ENCODE measurements at places on chromosomes 4 and X. TPM values are rescaled to one million over a fixed set of nuclear protein-coding genes. Genes with fewer than 3 reads are reported as not detected.

DNA sequence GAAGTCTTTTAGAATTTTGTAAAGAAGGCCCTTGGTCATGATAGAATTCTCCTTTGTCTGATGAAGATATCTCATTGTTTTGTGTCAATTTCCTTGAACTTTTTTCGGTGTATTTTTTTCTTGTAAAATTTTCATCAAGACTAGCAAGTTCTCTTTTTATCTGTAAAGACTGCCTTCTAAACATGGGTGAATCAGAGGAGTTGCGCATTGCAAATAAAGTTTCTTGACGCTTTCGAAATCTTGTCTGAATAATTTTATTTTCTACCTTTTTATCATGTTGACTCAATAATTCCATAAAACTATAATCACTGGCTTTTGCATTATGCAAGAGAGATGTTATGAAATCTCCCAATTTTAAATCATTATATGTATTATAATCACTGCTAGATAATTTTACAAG lies 66.2 kb downstream of the NCAPG start:
- no peaks in the 10 kb centered on the region for H3K4me1 ChIP-seq
- H3K36me3 ChIP-seq, result no peaks in the 10 kb centered on the region
- no peak overlapping the region for H3K4me3 ChIP-seq
- no peak overlapping the region for H3K27ac ChIP-seq

GRCh38 chrX:38699121-38699520 lies 102.1 kb upstream of the MID1IP1 start:
- no peak overlapping the region for H3K4me3 ChIP-seq
- H3K27me3 ChIP-seq, result no peaks in the 10 kb centered on the region
- no peak overlapping the region for H3K27ac ChIP-seq
- no peaks in the 10 kb centered on the region for H3K4me1 ChIP-seq
- DNase-seq, result no peak

- H3K27ac ChIP-seq, result no peak overlapping the region
- H3K4me1 ChIP-seq, result peaks cover 7% of the 10 kb centered on the region
- DNase-seq, result no peak
- no peaks in the 10 kb centered on the region for H3K36me3 ChIP-seq
- H3K4me3 ChIP-seq, result no peak overlapping the region
Measured at GRCh38 chrX:68440940-68441339, 7.6 kb upstream of the OPHN1 start.

- H3K27me3 ChIP-seq, result peaks cover 8% of the 10 kb centered on the region
- H3K27ac ChIP-seq, result no peak overlapping the region
- no peaks in the 10 kb centered on the region for H3K4me1 ChIP-seq
- H3K4me3 ChIP-seq, result no peak overlapping the region
Measured at GRCh38 chr4:25710637-25711036, 55.0 kb downstream of the SLC34A2 start.

DNA sequence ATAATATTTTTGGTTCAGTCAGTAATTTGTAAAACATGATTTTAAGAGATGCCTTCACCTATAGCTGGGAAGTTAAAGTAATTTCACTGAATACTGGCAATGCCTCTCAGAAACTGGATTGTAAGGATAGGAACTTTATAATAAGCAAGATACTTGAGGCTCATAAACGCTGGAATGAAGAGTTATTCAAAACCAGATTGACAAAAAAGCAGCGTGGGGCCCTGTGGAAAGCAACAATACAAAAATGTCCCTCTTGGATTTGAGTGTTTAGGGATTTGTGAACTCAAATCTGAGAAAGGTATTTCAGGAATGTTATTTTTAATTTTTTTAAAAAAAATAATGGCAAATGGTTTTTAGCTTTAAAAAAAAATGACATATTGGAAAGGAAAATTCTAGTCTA lies 94.6 kb downstream of the ANK2 start:
- no peaks in the 10 kb centered on the region for H3K36me3 ChIP-seq
- DNase-seq, result no peak
- no peak overlapping the region for H3K27ac ChIP-seq
- no peak overlapping the region for H3K4me3 ChIP-seq
- H3K27me3 ChIP-seq, result no peaks in the 10 kb centered on the region

DNA sequence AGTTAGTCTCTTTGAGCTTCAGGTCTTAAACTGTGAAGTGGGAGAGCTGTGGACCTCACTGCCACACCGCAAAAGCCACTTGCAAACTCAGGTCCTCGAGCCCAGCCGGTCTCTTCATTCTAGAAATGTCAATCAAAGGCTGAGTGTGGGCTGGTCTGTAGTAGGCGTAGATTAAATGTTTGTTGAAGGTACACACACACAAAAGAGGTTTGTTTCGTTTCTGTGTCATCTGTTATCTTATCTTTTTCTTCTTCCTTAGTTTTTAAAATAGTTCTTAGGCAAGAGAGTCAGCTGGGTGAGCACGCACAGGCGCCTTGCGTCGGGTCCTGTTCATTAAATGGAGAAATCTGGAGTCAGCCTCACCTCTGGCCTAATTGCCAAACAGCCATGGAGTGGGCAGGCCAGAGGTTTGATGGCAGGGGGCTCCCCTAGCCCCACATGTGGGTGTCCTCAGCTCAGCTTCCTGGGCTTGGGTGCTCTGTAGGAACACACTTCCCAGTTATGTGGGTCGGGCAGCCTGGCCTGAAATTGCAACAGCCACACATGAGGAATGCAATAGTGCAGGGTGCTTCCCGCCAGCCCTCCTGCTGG lies 836 bp upstream of the PSAPL1 start:
- peaks cover 2% of the 10 kb centered on the region for H3K27me3 ChIP-seq
- DNase-seq, result no peak
- H3K4me3 ChIP-seq, result no peak overlapping the region
- H3K27ac ChIP-seq, result no peak overlapping the region

DNA sequence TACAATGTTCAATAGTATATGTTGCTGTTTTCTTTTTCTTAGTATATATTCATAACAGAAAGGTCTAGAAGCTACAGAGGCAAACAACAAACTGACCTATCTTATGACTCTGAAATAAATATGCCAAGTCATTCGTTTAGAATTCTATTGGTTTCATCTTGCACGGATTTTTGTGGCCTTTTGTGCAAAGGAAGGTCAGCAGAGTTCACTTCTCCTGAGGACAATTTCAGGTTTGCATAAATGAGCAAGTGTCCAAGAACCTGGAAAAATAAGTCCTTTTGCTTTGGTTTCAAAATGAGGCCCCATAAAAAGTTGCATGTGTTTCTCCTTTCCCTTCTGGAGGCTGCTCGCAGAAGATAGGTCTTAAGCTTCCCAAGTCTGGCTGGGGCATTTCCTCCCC lies 156.9 kb downstream of the APBB2 start:
- H3K27me3 ChIP-seq, result no peaks in the 10 kb centered on the region
- peaks cover 47% of the 10 kb centered on the region for H3K4me1 ChIP-seq
- no peaks in the 10 kb centered on the region for H3K36me3 ChIP-seq
- DNase-seq, result no peak
- H3K27ac ChIP-seq, result peak overlapping the region; percentile 47

DNA sequence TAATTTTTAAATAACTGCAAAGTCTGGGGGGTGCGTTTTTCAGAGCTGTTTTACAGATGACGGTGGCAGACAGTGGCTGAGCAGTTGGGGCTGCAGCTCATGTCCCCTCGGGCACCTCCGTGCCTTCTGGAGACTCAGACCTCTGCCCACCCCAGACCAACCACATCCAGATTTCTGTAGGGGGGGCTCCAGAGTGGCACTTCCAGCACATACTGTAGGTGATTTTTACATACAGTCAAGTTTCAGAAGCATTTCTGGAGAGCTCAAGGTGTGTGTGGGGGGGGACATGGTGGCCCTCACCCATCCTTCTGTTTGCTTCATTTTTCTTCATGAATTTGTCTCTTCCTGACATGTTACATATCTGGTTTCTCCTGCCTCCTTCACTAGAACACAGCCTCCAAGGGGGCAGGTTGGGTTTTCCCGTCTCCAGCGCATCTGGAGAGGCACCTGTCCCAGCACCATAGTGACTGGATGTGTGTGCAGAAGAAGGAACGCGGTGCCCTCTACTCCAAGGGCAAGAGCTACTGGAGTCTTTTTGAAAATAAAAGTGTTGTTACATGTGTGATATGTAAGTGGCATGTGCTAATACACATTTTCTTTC lies 37.5 kb downstream of the TMEM271 start:
- H3K27ac ChIP-seq, result no peak overlapping the region
- H3K27me3 ChIP-seq, result no peaks in the 10 kb centered on the region
- DNase-seq, result no peak
- no peak overlapping the region for H3K4me3 ChIP-seq

- no peak overlapping the region for H3K4me3 ChIP-seq
- no peaks in the 10 kb centered on the region for H3K4me1 ChIP-seq
- H3K27me3 ChIP-seq, result peaks cover 12% of the 10 kb centered on the region
- H3K36me3 ChIP-seq, result no peaks in the 10 kb centered on the region
Measured at GRCh38 chr4:121464854-121465253, 84.0 kb upstream of the QRFPR start.

DNA sequence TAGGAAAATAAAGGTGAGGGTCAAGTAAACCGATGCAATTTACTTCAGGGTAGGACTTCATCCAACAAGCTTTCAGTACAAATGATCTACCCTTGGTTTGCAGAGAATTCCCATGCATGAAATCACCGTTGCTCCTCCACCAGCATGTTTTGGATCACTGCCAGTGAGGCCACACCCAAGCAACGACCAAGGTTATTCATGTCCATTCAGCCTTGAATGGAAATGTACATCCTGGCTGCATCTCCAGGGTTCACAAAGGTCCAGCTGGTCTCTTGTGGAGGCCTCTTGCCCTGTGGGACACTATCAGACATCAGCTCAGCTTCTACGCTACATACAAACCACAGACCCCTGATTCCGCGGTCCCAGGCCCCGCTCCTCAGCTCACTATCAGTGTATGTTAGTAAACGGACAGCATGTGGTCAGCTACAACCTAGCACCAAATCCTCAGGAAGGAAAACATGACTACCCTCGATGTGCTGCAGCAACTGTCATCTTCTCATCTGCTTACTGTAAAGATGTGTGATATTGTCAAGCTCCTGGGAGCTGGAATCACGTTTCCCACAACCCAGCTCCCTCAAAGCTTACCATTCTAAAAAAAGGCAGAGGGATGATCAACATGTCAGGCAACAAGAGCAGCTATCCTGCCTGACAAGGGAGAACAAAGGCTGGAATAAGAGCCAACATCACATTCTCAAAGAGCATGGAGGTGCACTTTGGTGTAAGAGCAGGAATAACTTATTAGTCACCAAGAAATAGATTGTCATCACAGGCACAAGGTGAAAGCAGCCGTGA lies 4.9 kb downstream of the LYAR start:
- peaks cover 43% of the 10 kb centered on the region for H3K36me3 ChIP-seq
- H3K27me3 ChIP-seq, result no peaks in the 10 kb centered on the region
- no peak overlapping the region for H3K27ac ChIP-seq
- no peak overlapping the region for H3K4me3 ChIP-seq
- H3K4me1 ChIP-seq, result peaks cover 10% of the 10 kb centered on the region

DNA sequence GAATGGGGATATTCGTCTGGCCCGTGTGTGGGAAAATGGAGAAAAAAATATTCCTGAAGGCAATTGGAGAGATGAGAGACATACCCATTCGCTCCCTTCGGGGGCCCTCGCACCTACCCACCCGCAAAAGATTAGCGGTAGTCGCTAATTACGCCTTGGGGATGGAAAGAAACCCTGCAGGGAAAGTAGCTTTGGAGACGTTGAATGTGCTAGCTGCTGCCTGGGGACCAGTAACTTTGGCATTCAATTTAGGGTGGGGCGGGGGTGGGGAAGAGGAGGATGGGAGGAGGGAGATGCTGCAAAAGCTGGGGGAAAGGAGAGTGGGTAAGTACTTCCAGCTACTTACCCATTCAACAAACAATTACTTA lies 407 bp upstream of the ZC4H2 start:
- H3K27me3 ChIP-seq, result no peaks in the 10 kb centered on the region
- no peaks in the 10 kb centered on the region for H3K4me1 ChIP-seq
- peak overlapping the region; percentile 74 for H3K4me3 ChIP-seq
- no peaks in the 10 kb centered on the region for H3K36me3 ChIP-seq

Gene RHOXF2B
- not detected for total RNA-seq

Gene POU4F2
- not detected for total RNA-seq

Gene GBA3
- total RNA-seq, result not detected
